NCI-H460 (cell line): ENCODE measurements at places on chromosomes 13 and 19. TPM values are rescaled to one million over a fixed set of nuclear protein-coding genes. Genes with fewer than 3 reads are reported as not detected.

CYP2A7 gene
- not detected in 2 replicates for total RNA-seq

URAD gene
- total RNA-seq = not detected in 2 replicates

MIR17HG gene
- total RNA-seq = 9.8 and 13.6 TPM in 2 replicates

TLE2 gene
- total RNA-seq = 1.9 and 2.1 TPM in 2 replicates

- DNase-seq = no peak
Observed at GRCh38 chr19:37593996-37594303, 642 bp downstream of the ZNF571 start.

GRCh38 chr19:38710928-38711725 lies 33.1 kb downstream of the CAPN12 start:
- DNase-seq = no peak

DNA sequence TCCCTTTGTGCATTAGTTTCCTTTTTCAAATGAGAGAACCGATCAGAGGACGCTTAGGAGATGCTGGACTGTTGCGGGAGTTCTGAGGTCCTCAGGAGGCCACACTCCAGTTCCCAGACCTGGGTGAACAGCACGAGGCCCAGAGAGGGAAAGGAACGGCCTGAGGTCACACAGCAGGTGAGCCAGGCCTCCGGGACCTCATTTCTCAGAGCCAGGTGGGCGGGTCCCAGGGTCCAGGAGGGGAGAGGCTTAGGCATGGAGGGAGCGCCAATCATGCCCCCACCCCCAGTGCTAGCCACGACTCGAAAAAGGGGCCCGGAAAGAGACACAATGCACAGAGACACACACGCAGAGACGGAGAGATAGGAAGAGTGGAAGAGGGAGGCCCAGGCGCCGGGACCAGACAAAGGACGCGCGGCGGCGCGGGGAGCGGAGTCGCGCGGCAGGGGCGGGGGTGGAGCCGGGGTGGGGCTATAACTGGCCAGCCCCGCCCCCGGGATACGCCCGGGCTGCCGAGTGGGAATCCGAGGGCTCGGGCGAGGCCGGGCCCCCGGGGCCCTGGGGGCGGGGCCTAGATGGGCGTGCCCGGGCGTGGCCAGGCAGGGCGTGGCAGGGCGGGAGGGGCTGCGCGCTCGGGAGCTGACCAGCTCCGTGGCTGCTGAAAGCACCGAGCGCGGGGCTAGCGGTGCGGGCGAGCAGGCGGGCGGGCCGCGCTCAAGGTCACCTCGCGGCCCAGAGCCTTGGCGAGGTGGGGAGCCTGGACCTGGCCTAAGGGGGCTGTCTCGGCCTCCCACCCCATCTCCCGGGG lies 1.6 kb downstream of the ELAVL3 start:
- no peak for DNase-seq

DNA sequence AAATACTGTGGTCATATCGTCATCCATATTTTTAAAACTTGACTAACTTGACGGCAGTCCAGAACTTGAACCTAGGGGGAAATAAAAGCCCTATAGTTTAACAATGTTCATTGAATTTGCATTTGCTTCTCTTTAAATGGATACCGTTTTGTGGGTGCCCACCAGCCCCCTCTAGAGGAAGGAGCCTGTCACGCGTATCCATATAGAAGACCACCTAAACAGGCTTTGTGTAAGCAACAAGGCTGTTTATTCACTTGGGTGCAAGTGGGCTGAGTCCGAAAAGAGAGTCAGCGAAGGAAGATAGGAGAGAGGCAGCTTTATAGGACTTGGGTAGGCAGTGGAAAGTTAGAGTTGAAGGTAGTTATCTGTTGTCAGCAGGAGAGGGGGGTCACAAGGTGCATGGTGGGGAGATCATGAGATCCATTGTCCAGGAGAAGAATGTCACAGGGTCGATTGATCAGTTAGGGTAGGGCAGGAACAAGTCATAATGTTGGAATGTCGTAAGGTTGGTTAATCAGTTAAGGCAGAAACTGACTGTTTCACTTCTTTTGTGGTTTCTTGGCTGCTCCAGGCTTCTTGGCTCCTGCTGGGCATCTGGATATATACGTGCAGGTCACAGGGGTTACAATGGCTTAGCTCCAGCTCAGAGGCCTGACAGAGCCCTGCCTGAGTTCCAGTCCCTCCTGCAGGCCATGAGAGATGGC lies 42.5 kb upstream of the ANKRD10 start:
- DNase-seq = no peak

DNA sequence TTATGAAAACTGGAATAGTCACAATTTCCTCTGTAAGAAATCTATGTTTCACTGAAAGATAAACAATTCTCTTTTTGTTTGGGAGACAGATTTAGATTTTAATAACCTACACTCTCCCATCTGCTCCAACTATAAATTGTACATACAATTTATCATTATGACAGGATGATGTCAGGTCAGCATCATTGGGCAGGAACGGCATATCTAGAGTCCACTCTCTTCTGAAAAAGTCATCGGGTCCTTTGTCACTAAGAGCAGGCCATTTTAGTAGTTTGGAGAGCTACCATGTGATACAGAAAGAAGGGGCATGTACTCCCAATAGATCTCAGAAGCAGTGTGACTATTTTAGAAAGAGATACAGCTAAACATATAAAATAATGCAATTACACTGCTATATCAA lies 180.8 kb upstream of the ARGLU1 start:
- no peak for DNase-seq

GRCh38 chr19:49347835-49348234 lies 12.6 kb downstream of the CD37 start:
- DNase-seq = peak; percentile 62
